Substantia nigra (tissue), 51 donors: ENCODE measurements at places on chromosomes 3 and 15.
A peak's percentile ranks its signal among the peaks of the same experiment; 100 is the strongest.

GRCh38 chr3:130256821-130257340 is 88.6 kb upstream of the COL6A5 start:
- DNase-seq = no peak

DNA sequence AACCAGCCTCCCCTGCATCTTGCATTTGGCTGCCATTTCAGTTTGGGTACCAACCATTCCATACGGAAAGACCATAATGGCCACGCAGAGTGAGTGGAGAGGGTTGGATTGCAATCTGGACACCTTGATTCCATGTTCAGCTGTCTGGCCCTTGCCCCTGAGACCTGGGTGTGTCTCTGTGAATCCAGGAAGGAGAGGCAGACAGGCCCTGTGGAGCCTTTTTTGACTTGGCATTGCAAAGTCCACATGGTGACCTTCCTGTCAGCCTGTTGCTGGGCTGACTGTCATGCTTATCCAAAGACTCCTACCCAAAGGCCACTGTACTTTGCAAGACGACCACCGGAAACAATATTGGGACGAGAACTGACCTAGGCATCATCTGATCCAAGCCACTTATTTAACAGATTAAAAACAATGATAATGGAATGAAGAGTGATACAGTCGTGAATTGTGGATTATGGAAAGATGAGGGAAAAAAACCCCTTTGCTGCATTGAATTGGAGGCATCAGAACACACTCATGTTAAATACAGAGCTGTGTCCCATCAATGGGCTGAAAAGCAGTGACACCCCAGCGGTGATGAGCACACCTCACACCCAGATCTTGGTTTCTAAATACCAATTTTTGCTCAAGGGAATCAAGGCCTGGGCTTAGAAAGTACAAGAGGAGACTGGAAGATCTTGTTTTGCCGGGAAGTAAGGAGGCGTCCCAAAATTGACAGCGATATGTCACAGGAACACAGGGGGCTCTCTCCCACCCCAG is 86.0 kb downstream of the LRRK1 start:
- DNase-seq = no peak

- DNase-seq = no peak
Observed at GRCh38 chr15:70794596-70795310, 31.4 kb upstream of the UACA start.

GRCh38 chr3:69085168-69085832 is 563 bp downstream of the ARL6IP5 start:
- no peak for DNase-seq

DNA sequence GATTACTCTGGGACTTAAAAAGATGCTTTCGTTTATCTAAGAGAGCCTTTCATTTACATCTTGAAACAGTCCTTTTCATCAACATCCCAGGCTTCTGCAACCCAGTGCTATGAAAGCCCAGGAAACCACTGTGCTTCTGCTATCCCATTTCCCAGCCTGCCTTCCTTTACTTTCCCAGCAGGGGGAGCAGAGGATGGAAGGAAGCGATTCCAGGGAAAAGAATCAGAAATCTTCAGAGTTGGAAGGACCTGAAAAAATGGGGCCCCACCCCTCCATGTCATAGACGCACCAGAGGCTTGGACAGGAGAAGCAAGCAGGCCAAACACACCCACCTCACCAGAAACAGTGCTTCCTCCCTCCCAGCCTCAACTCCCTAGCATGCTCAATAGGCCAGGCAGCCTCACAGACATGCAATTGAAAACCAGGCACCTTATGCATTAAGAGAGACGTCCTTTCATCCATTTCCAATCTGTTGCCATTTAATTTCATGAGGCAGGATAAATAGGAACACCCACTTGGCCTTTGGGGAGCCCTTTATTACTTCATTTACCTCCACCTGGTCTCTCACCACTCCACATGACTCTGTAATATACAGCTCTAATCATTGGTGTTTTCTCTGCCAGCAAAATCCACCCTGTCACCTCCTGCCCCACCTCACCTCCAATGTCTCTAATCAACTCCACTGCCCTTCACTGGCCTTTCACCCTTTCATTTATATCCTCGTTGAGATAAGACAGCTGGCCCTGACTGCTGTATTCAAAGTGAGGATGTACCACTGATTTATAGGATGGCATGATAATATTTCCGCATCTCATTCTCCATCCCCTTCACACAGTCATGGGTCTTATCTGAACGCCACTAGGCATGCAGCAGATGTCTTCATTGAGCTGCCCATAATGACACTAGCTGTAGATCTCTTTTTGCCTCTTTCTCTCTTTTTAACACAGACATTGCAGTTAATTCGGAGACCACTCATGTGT is 583.9 kb downstream of the NTRK3 start:
- DNase-seq = peak; percentile 1

- DNase-seq = no peak
Observed at GRCh38 chr3:59692117-59692516, 642.3 kb upstream of the CFAP20DC start.

DNA sequence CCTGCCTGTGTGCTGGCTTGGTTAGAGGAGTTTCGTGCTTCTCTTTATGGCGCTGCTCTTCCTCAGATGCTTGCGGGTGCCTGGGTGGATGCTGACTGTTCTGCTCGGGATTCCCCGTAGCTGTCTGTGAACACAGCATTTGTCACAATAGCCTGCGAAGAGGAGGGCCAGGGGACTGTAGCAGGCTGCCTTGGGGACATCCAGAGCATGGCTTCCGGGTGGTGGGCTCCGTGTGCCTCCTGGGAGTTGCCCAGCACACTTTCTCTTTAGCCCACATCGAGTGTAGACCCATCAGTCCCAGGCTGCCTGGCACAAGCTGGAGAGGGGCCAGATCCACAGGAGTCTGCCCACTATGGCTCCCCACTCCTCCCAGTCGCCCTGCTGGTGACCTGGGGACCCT is 22.4 kb downstream of the LRRK1 start:
- DNase-seq = no peak

- peak; percentile 56 for DNase-seq
Observed at GRCh38 chr3:185353823-185354614, 8.9 kb upstream of the MAP3K13 start.

- no peak for DNase-seq
Observed at GRCh38 chr3:130760922-130761321, 14.3 kb upstream of the PIK3R4 start.

- no peak for DNase-seq
Observed at GRCh38 chr3:61826161-61826560, 264.8 kb downstream of the PTPRG start.

GRCh38 chr3:174417573-174417972 is 441.6 kb upstream of the NAALADL2 start:
- no peak for DNase-seq

GRCh38 chr3:49813497-49814174 is at the start of gene UBA7:
Gene UBA7, minus strand, starts transcription at chr3:49813953. Its CDS starts 166 bp downstream, at chr3:49813787.
- DNase-seq = no peak

DNA sequence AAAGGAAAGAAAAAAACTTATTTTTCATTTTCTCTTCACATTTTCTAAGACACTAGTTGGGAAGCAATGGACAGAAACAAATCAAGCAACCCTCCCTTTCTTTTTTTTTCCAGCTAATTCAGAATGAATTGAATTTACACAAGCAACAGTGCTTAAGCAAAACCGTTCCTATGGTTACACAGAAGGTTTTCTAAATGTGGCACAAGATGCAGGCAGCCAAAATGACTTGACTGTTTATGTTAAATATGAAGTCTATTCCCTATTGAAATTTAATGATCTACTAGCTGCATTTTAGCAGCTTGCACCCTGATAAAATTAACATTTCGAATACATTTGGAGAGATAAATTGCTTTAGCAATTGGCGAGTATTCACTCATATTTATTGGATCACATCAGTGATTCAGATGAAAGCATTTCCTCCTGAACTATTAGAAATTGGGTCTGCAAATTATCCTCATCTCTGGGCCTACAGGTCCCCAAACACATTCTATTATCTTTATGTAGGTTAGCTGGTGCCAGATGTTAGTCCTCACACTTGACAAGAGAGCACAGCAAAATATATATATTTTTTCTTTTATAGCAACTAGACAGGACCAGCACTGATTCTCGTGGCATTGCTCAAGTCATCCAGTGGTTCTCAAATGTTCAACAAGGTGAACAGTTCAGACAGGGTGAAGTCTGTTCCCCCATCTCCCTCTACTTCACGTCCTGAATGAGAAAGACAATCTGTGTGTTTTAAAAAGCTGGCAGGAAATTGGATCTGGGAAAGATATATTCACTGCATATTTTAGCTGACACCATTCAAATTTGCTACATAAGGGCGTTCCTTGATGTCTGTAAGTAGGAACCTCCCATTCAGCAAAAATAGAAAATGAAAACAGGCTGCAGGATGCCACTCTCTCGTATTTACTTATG is 463.6 kb upstream of the KCNMB2 start:
- DNase-seq = no peak

DNA sequence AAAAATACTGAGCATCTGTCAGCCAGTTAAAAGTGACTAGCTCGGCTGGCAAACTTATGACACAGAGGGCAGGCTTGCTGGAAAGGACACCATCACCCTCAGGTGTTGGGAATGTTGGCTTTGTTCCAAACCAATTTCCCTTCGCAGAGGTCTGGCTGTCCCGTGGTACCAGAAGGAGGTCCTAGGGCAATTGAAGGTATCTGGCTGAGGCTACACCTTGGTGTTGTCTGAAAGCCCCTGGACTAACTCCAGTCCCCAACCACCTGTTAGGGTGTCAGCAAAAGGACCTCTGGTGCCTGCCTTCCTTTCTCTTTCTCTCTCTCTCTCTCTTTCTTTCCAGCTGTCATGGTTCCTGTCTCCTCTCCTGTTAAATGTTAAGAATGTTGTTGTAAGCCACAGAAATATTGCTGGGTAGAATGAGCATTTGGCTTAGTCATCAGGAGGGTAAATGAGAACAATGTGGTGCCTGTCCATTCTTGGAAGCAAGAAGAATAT is 12.5 kb downstream of the PRR20G start:
- DNase-seq = no peak

GRCh38 chr15:92899948-92900730 is at the start of gene CHD2:
Gene CHD2, plus strand, starts transcription at chr15:92900324. Its CDS starts 914 bp downstream, at chr15:92901238.
- DNase-seq = peak; percentile 56

GRCh38 chr3:131401978-131402377 is 20.4 kb downstream of the NUDT16 start:
- DNase-seq = no peak

GRCh38 chr15:31556494-31557150 is 230.0 kb downstream of the KLF13 start:
- DNase-seq = no peak

GRCh38 chr15:52294881-52295420 is 653 bp downstream of the MYO5C start:
- DNase-seq = no peak

DNA sequence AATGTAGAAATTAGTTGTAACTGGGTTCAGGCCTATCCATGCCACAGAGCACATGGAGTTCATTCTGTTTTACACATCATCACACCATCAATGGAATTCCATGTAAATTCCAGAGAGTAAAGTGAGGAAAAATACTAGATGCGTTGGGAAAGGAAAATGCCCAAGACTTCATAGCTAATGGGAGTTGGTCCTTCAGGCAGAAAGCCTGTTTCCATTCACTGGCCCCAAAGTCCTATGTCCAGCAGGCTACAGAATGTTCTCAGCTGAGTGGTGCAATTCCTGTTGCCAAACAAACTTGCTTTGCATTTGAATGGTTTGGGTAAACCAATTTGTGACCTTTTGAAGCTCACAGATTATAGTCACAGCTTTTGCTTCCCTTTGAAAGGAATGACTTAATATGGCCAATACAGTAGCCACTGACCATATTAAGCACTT is 164.6 kb upstream of the PFN2 start:
- DNase-seq = no peak

DNA sequence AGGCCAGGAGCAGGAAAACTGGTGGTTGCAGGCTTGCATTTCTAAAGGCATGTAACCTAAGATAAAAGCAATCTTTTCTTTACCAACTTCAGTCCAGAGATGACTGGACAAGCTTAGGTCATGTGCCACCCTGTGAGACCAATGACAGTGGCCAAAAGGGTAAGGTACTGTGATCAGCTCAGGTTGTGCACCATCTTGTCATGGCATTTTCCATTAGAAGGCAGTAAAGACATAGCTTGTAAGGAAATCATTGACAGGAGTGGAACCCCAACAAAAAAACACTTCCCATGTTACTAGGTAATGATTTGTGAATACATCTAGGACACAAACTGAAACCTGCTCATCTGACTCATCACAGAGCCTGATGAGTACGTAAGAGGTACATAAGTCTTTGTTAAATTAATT is 35.2 kb downstream of the SSR3 start:
- DNase-seq = no peak

DNA sequence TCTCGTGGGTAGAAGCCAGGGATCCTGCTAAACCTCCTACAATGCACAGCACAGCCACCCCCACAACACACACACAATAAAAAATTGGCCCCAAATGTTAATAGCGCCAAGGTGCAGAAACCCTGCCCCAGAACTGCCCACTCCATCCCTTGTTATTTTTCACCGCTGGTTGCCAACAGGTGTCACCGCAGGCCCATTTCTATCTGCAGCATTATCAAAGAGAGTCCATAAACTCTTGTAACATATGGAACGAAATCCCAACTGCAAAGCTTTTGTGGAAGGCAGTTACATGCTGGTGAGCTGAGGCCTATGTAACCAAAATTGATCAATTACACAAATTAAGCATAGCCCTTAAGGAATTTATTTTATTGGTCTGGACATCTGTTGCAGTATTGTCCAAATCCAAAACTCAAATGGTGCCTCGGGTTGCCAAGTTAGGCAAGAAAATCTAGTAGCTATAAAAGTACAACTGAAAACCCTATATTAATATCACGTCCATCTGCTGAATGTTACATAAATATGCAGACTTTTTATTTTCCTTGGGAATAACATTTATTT is 66.2 kb downstream of the SAMMSON start:
- no peak for DNase-seq

- DNase-seq = no peak
Observed at GRCh38 chr3:34361921-34362320, 563.5 kb downstream of the PDCD6IP start.

DNA sequence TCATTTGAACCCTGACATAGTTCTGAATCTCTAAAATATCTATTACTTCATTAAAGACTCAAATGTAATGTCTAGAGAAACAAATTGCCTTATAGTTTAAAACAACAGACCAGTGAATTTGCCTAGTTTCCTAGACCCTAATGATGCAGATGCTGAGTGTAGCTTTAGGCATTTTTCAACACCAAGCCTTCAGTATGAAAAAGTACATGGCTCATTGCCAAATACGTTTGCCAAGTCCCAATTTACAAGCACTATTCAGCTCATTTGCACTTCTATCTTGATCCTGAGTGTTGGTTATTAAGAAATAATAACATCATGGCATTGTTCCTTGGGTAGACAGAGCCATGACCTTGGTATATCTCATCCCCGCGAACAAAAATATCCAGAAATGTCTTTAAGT is 46.8 kb downstream of the EOMES start:
- DNase-seq = no peak

DNA sequence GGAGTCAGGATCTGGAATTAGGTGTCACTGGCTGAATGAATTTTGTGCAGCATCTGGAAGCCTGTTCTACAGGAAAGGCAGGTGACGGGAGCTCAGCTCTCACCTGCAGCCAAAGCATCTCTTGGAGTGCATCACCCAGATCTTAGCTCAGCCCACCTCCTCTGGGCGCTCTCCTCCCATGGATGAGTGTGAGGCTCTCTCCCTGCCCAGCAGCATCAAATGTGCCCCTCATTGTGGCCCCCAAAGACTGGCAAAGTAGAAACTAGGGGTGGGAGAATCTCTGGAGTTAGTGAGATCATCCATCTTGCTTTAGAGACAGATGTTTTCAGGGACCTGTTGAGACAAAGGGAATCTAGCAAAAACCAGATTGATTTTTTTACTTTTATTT is 68.7 kb downstream of the SENP2 start:
- no peak for DNase-seq
